ENCODE measurements at places on chromosomes 6 and 20.

- DNase-seq: no peak
These were observed 2.1 kb downstream of the MAP3K7 start for GRCh38 chr6:90584636-90585255.

- DNase-seq: no peak
These were observed 89.0 kb downstream of the NDUFAF5 start for GRCh38 chr20:13873831-13874230.

DNA sequence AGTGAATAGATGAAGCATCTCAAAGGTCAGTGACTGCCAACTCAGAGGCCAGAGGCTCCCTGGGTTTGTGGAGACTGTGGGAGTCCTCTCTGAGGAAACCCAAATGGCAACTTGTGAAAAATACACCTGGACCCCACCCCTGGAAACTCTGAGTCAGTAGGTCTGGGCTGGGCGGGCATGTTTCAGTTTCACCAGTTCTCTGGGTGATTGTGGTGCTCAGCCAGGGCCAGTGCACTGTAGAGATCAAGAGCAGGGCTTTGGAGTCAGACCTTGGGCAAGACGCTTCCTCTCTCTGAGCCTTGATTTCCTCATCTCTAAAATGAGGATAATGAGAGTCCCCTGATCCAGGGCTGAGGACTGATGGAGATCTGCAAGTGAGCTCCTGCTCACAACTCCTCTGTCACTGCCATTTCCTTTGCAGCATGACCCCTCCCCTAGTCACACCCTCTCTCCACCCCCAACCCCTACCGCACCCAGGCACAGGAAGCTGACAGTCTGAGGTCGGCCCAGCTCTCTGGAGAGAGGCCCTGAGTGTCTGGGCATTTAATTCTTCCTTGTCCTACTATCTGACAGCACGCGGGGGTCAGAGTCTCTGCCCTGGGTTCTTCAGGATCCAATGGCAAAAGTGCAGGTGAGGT lies 5.1 kb downstream of the DEF6 start:
- DNase-seq: no peak

DNA sequence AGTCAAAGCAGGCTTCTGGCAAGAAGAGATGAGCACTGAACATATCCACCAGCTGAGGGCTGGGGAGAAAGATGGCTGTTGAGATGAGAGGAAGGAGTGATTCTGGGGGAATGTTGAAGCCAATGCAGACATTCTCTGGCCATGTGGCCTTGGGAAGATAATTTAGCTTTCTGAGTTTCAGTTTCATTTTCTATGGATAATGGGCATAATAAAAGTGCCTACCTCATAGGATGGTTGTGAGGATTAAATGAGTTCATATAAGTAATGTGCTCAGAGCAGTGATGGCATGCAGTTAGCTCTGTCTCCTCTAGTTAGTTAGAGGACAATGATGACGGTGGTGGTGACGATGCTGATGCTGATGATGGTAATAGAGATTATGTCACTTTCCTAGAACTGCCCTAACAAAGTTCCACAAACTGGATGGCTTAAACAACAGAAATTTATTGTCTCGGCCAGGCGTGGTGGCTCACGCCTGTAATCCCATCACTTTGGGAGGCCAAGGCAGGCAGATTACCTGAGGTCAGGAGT lies 18.5 kb upstream of the KCNK5 start:
- no peak for DNase-seq

DNA sequence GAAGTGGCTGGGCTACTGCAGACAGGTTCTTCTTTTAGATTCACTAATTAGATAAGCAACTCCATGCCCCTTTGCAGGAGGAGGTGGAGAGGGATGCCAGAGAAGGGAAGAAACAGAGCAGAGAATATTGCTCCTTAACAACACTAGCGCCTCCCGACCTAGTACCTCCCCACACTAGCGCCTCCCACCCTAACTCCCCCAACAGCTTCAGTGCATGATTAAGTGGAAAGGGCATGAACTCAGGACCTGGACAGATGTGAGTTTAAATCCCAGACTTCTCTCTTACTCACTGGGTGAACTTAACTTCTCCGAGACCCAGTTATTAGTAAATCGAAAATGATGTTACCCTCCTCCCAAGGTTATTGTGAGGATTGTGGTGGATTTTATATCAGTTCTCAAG lies 25.7 kb downstream of the STX11 start:
- DNase-seq: no peak

GRCh38 chr20:38798266-38798665 lies 7.2 kb upstream of the PPP1R16B start:
- no peak for DNase-seq

DNA sequence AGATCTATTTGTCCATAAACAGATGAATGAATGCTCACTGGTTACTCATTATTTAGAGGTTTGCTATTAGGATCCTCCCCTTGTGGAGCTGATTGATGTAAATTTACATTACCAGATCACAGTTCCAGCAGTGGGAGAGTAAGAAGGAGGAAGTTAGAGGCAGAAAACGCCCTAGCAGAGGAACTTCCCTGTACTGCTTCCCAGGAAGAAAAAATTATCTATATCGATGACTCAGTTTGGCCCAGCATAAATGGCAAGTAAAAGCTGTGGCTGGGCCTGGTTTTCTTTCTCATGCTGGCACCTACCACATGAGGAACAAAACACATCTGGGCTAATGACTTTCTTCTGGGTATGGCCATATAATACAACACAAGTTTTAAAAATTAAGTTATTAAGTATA lies 35.7 kb downstream of the DNAAF9 start:
- no peak for DNase-seq
